Aorta (tissue), 5 donors: ENCODE measurements at places on chromosomes 6 and 20.

GRCh38 chr6:157401734-157402338 lies 20.8 kb downstream of the ZDHHC14 start:
- no peak for DNase-seq

GRCh38 chr6:148892247-148892646 lies 145.4 kb downstream of the UST start:
- no peak for DNase-seq

GRCh38 chr6:18132346-18132745 lies 9.9 kb upstream of the NHLRC1 start:
- no peak for DNase-seq

DNA sequence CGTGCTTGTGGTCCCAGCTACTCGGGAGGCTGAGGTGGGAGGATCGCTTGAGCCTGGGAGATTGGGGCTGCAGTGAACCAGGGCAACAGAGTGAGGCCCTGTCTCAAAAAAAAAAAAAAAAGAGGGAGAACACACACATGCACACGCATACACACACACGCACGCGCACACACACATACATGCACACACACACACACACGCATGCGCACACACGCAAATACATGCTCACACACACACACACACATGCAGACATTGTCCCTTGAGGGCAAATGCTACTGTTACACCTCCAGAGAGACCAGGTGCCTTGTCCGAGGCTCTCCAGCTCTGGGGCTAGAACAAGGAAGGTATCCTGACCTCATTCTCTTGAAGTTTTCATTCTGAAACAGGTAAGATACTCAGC lies 64.5 kb downstream of the RAB44 start:
- DNase-seq, result no peak

- no peak for DNase-seq
These were observed 100.9 kb downstream of the GJA1 start for GRCh38 chr6:121536345-121536744.

DNA sequence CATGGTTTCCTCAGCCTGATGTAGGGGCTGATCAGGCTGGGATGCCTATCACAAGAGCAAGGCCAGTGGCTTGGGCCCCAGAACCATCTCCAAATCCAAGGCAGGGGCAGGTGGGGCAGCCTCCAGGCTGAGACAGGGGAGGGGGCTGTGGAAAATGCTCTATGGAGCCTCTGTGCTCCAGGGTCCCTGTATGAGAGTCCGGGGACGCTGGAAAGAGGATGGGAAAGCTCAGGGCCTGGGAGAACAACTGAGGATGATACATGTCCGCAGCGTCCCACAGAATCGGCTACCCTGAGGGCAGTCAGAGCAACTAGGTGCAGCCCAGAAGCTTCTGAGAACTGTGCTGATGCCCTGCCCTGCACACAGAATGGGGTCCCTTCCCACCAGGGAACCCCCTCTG lies 43.4 kb downstream of the CPXM1 start:
- DNase-seq, result no peak

- DNase-seq, result no peak
These were observed 14.0 kb downstream of the STK38 start for GRCh38 chr6:36533321-36533720.

GRCh38 chr20:1934721-1935573 lies 39.7 kb downstream of the SIRPA start:
- peak; percentile 88 for DNase-seq

GRCh38 chr6:158910484-158911440 lies 89.2 kb downstream of the RSPH3 start:
- no peak for DNase-seq

GRCh38 chr6:37239526-37239925 lies 18.0 kb upstream of the TBC1D22B start:
- DNase-seq, result no peak

GRCh38 chr6:3748208-3749066 lies 3.1 kb downstream of the PXDC1 start:
- peak; percentile 85 for DNase-seq

DNA sequence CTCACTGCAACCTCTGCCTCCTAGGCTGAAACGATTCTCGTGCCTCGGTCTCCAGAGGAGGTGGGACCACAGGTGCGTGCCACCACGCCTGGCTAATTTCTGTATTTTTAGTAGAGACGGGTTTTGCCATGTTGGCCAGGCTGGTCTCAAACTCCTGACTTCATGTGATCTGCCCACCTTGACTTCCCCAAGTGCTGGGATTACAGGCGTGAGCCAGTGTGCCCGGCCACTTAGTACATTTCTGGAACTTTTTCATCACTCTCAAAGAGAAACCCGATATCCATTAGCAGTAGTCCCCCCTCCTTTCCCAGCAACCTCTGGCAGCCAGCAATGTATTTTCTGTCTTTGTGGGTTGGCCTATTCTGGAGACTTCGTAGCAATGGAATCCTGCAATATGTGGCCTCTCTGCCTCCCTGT lies 109.8 kb downstream of the JARID2 start:
- no peak for DNase-seq

GRCh38 chr20:45069261-45069660 lies 31.7 kb downstream of the KCNS1 start:
- no peak for DNase-seq

- no peak for DNase-seq
These were observed 65.3 kb downstream of the BMP2 start for GRCh38 chr20:6832811-6833210.

DNA sequence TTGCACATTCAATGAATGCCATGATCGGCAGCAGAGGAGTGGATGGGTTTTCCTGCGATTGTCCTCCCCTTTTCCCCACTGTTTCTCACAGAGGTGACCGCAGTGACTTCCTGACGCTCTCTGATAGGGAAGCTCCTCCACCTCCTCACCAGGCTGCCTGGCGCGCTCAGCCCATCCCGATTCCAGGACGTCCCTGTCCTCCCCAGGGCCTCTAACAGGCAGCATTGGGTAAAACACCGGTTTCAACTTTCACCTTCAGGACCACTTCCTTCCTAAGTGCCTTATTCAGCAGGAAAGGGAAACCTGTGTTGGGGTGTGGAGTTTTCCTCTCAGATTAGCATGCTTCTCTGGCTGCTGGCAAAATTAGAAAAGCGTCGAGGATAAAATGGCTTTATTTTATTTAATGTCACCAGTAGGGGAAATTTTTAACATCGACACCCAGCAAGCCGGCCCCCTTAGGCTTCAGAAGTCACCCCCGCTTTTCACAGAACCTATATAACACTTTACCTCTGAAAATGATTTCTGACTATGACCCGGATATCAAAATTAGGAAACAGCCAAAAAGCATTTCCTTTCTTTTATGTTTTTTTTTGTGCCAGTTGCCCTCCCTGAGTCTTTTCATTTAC lies 570.4 kb upstream of the GJE1 start:
- no peak for DNase-seq

GRCh38 chr6:43396408-43397149 lies 27.1 kb upstream of the ZNF318 start:
- no peak for DNase-seq
